Neural progenitor cell (in vitro differentiated cells): ENCODE measurements at places on chromosomes 6 and 20. TPM values are rescaled to one million over a fixed set of nuclear protein-coding genes. Genes with fewer than 3 reads are reported as not detected.

DNA sequence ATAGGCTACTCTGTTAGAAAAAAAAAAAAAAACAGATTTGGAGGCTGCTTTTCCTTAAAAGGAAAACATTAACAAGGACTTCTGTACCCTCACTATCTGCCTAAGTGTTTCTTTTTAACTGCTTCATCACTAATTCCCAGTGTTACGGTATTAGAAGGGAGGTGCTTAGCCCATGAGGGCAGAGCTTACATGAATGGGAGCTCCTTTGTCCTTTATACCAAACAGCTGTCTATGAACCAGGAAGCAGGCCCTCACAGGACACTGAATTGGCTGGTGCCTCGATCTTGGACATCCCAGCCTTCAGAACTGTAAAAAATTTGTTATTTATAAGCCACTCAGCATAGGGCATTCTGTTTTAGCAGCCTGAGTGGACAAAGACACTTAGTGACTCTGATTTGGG lies 215.6 kb upstream of the NRSN1 start:
- DNase-seq, result peak; percentile 36
- H3K4me1 ChIP-seq, result peaks cover 6% of the 10 kb centered on the region
- no peak overlapping the region for H3K4me3 ChIP-seq
- H3K36me3 ChIP-seq, result no peaks in the 10 kb centered on the region

DNA sequence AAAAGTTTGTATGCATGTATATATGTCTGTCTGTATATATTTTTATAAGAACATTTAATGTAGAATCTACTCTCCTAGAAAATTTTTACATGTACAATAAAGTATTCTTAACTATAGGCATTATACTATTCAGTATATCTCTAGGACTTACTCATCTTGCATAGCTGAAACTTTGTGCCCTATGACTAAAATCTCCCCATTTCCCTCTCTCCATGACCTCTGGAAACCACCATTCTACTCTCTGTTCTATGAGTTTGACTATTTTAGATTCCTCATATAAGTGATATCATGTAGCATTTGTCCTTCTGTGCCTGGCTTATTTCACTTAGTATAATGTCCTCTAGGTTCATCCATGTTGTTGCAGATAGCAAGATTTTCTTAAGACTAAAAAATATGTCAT lies 205.1 kb upstream of the SMLR1 start:
- no peak overlapping the region for H3K4me3 ChIP-seq
- H3K4me1 ChIP-seq, result peaks cover 22% of the 10 kb centered on the region
- no peaks in the 10 kb centered on the region for H3K27me3 ChIP-seq
- H3K36me3 ChIP-seq, result no peaks in the 10 kb centered on the region
- no peak for DNase-seq

- no peak for DNase-seq
- H3K4me3 ChIP-seq, result no peak overlapping the region
- peaks cover 33% of the 10 kb centered on the region for H3K4me1 ChIP-seq
- H3K27ac ChIP-seq, result no peak overlapping the region
- no peaks in the 10 kb centered on the region for H3K36me3 ChIP-seq
- no peaks in the 10 kb centered on the region for H3K27me3 ChIP-seq
Measured at GRCh38 chr6:168221000-168221399, 98.6 kb downstream of the DACT2 start.

DNA sequence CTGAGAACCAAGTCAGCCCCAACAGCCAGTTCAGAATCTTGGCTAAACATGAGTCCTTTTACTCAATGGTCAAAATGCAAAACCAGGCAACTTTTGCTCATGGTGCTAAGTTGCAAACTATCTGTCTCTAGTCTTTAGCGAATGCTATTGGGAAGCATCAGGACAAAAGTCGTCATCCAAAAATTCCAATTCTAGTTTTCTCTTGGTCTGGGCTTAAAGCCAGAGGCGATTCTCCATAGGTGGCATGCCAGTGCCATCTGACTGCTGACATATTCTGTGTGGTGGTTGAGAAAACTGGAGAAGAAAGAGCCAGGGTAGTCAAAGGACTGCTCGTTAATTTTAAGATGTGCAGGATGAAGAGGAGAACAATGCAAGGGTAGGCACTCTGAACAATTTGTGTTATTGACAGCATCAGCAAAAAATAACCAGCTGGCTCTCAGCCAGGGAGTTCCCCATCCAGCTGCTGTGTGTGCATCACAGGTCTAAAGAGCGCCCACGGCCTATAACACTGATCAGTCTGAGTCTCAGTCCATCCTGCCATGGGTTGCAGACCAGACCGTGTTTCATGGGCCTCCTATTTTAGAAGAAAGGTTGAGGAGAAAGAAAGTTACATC lies 313.6 kb downstream of the ALDH8A1 start:
- no peaks in the 10 kb centered on the region for H3K27me3 ChIP-seq
- peaks cover 6% of the 10 kb centered on the region for H3K4me1 ChIP-seq
- no peak overlapping the region for H3K27ac ChIP-seq
- H3K4me3 ChIP-seq, result no peak overlapping the region
- H3K36me3 ChIP-seq, result no peaks in the 10 kb centered on the region

GRCh38 chr6:133179481-133179880 lies 61.7 kb upstream of the EYA4 start:
- DNase-seq, result no peak
- H3K36me3 ChIP-seq, result no peaks in the 10 kb centered on the region
- no peaks in the 10 kb centered on the region for H3K4me1 ChIP-seq
- no peaks in the 10 kb centered on the region for H3K27me3 ChIP-seq

SLC22A23 gene
- 0.99 and 3.3 TPM in 2 replicates for total RNA-seq

GRCh38 chr6:113763311-113763766 lies 93.8 kb upstream of the MARCKS start:
- H3K4me1 ChIP-seq, result peaks cover 8% of the 10 kb centered on the region
- no peak for DNase-seq
- H3K27ac ChIP-seq, result no peak overlapping the region
- H3K36me3 ChIP-seq, result no peaks in the 10 kb centered on the region
- H3K27me3 ChIP-seq, result no peaks in the 10 kb centered on the region

HRH3 gene
- total RNA-seq, result 0.09 and 1.7 TPM in 2 replicates

DNA sequence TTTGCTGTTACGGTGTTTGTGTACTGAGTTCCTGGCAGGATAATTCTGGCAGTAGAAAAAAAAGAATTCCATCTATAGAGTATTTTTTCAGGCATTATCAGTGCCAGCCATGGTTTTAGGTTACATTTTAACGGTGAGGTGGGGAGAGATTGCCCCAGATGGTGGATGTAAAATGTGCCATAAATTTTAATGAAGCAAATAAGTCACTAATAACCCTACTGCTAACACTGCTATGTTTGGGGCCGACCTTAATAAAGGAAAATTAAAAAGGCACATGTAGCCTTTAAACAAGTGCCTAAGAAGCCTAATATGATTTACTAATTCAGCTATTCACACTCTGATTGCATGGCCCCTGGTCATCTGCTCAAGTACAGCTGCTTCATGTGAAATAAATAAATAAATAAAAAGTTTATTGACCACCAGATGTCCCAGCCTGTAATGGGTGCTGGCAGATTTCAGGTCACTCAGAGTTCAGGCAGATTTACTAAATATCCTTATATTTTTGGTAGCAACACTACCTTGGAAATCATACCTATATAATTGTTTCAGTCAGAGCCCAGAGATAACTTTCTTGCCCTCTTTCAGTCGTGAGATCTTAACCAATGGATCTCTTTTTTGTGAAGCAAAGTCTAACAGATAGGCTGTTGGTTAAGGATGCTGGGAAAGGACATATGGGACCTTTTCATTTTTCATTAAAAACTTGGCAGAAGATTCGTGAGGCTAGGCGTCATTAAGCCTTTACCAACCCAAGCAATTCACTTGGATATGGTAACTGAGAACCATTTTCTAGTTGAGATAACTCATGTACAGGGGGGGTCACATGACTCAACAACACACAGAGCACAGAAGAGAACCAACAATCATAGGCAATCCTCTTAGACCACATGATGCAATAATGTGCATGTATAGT lies 495.0 kb upstream of the NRSN1 start:
- peaks cover 11% of the 10 kb centered on the region for H3K4me1 ChIP-seq
- H3K36me3 ChIP-seq, result no peaks in the 10 kb centered on the region
- H3K4me3 ChIP-seq, result no peak overlapping the region
- no peaks in the 10 kb centered on the region for H3K27me3 ChIP-seq

SCGN gene
- not detected in 2 replicates for total RNA-seq

GRCh38 chr20:51961964-51962761 lies 159.8 kb upstream of the SALL4 start:
- H3K27me3 ChIP-seq, result no peaks in the 10 kb centered on the region
- H3K36me3 ChIP-seq, result no peaks in the 10 kb centered on the region
- no peak overlapping the region for H3K27ac ChIP-seq
- peak; percentile 31 for DNase-seq
- H3K4me1 ChIP-seq, result peaks cover 50% of the 10 kb centered on the region
